ENCODE measurements at places on chromosomes 12 and 14.
A peak's percentile ranks its signal among the peaks of the same experiment; 100 is the strongest.

- DNase-seq: no peak
Observed at GRCh38 chr12:48132826-48133225, 13.7 kb downstream of the PFKM start.

DNA sequence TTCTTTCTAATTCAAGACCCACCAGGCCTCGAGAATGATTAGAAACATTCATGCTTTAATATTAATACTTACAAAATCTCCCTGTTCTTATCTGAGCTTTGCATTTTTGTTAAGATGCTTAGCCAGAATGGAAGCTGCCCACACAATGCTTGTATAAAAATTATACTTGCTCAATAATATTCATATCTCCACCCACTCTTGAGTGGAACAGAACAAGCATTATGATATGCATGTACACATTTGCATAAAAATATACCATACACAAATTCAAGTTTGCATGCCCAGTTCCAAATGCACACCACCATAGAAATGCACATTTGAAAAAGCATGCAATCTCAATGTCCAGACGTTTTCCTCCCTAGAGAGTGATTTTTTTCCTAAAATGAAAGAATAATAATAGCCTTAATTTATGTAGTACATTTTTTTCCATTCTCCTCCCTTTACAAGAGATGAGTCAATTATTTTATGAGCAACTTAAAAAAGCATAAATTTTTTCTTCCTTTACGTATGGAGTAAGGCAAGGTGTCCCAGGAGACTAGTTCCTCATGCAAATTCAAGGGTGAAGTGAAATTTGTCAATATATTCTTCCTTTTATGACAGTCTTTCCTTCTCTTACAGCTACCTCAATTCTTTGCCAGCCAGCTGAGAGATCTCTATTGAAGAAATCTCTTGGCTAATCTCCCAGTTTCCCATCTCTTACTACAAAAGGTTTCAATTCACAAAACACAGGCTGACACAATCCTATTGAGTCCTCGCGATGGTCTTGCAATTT is 313.1 kb upstream of the GARIN6 start:
- no peak for DNase-seq

GRCh38 chr14:72739446-72740405 is 154.2 kb downstream of the DPF3 start:
- DNase-seq: no peak

DNA sequence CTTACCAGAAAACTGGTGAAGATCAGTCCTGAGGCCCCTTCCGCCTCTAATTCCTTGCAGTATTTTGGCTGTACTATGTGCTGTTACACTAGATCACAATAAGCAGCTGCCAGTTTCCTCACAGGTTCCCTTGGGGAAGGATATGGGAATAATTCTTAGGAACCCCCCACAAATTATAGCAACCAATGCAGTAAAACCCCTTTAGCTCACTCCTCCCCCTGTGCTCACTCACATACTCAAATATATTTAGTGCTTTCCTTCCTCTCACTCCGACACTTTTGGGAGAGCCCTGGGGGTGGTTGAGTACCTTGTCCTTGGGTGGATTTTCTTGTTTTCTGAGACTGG is 162.7 kb downstream of the ETV6 start:
- DNase-seq: no peak

DNA sequence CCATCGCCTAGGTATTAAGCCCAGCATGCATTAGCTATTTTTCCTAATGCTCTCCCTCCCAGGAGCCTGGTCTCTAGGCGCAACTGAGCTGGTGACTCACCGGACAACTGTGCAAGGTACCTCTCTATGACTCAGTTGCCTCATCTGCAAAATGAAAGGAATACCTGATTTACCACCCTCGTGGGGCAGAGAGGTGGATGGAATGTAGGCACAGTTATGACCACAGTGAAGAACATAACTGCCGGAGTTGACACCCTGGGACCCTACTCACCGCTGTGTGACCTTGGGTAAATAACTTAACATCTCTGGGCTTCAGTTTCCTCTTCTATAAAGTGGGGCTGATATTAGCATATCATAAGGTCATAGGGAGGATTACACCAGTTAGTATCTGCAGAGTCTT is 22.6 kb downstream of the BCL11B start:
- no peak for DNase-seq

GRCh38 chr14:55071870-55072640 is 20.6 kb downstream of the MAPK1IP1L start:
- no peak for DNase-seq

DNA sequence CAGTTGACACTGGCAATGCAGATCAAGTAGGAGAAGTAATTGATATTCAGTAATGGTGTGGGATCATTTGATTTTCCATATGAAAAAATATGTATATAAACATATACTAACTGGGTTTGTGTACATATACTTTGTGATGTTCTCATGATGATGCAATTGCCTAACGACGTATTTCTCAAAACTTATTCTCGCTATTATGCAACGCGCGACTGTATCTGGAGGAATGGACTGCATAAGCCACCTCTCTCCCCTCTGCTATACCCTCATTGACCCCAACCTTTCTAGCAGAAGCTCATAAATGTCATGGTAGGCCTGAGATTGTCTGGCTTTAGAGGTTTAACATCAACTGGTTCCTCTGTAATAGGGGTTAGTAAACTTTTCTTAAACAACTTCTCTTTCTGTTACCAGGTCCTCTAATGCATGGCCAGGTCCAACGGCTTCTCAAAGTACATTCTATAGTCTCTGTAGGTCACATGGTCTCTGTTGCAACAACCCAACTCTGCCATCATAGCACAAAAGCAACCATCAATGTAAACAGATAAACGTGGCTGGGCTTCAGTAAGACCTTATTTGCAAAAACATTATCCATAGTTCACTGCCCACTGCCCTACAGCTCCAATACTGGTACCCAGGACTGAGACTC is 59.3 kb downstream of the FOXN3 start:
- no peak for DNase-seq

GRCh38 chr12:113955109-113955970 is 10.8 kb downstream of the RBM19 start:
- no peak for DNase-seq

DNA sequence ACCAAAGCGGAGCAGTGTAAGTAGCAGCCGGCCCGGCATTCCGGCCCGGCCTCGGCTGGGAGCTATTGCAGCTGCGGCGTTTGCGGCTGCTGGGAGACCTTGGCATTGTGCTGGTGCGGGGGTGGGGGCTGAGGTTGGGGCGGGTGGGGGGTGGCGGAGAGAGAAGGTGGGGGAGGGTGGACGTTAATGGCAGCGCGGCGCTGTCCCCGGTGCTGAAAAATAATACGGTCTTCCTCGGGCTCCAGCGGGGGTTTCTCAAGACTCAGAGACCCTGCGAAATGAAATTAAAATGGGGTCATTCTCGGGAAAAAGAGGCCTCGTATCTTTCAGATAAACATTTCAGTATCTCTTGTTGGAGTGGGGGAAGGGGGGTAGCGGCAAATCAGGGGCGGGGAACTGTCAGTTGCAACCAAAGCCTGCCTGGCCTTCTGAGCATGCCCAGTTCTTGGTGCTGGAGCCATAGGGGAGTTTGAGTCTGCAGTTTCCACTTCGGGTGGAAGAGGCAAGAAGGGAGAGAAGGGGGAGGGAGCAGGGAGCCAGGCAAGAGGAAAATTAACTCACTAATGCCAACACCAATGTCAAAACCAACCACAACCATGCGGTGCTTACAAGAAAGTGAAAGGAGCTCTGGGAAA is 414 bp downstream of the UNC79 start:
- no peak for DNase-seq

DNA sequence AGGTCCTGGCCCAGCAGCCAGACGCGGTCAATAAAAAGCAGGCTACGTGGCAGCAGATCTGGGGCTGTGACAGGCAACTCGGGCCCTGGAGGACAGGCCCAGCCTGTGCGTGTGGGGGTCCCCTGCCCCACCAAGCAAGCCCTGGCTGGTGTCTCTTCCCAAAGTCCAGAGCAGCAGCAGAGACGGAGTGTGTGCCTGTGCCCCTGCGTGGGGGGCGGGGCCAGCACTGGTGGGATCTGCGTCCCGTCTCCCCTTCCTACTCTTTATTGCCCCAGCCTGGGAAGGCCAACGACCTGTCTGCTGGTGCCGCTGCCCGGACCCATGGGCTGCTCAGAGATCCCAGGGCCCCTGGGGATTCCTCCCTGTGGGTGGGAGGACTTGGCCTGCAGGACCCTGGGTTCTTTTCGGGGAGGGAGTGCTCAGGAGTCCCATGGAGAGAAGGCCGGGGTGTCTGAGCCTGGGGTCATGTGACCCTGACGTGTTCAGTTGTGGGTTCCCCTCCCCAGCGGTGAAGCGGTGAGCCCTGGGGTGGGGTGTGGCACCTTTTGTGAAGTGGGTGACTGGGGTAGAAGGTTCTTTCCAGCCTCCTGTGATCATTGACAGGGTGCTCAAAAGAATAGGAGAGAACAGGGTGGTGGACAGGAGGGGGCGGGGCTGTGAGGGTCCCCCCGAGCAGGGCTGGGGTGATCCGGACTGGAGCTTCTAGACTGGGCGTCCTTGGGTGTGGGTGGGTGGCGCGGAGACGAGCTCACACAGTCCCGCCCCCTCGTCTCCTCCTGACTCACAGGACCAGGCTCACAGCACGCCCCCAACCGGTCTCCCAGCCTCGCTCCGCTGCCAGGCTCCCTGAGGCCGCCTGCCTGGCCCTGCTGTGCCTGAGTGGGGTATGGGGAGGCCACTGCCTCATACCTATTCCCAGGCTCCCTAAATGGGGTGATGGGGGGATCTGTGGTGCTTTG is 22.4 kb downstream of the ASPG start:
- no peak for DNase-seq

GRCh38 chr14:76352639-76353281 is 23.2 kb upstream of the ESRRB start:
- peak; percentile 16 for DNase-seq

GRCh38 chr14:100776681-100777365 is 49.1 kb upstream of the MEG3 start:
- DNase-seq: no peak

DNA sequence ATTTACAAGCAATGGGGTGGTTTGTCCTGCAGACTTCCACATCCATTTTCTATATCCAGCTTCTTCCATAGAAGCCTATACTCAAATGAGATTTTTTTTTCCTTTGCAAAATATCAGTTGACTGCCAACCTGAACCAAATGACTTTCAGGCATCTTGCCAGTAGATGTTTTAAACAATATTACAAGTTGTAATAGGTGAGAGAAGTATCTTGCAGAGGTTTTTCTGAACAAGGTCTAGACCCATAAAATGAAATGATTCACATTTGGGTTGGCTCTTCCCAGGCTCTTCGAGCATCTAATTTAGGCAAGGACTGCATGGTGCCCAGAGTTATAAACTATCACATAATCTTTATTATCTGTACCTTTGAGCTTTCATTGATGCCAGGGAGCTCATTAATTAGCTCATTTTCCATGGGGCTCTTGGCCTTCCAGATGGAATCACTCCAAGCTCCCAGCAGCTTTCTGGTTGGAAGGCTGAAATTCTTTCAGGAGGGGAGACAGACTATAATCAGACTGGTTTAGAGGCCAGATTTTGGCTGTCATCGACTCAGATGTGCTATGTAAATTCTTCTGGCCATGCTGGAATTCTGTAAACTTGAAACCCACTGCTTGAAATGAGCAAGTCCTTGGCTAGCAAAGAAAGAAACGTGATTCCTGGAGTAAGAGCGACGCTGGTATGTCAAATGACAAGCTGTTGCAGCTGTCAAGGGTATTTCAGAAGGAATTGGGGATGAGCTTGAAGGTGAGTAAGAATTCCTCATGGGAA is 32.2 kb upstream of the DICER1 start:
- DNase-seq: no peak

DNA sequence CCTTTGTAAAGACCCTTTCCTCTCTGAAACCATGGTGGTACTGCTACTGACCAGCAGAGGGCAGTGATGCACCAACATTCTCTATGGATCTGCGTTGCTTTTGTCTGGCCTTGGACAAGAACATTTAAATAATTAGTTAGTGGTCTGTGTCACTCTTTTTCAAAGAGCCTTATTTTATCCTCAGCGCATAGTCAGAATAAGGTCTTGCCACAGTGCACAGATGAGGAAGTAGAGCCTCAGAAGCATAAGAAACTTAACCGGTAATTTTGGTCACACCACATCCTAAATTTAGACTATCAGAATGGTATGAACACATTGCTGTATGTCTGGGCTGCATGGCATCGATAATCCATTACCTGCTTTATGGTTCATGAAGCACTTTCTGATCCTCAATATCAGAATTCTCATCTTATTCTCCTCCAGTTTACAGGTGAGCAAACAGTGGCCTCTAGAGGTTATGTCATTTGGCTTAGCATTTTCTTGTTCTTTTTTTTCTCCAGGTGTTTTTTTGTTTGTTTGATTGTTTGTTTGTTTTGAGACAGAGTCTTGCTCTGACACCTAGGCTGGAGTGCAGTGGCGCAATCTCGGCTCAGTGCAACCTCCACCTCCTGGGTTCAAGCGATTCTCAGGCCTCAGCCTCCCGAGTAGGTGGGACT is 23.7 kb upstream of the IFT81 start:
- DNase-seq: peak; percentile 24

DNA sequence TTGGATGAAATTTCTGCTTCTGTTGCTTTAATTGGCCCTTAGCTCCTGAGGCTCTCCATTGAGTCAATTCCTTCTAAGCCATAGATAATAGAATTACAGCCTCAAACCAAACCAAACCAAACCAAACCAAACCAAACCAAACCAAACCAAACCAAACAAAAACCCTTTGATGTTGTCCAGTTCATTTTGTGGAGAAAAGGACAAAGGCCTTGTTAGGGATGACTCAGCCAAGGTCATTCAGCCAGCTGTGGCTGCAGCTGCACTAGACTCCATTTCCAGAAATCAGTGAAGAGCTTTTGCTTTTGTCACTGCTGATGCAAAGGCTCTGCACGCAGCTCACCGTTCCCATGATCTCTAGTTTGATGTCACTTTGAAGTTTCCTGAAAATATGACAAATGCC is 82.2 kb upstream of the RMST start:
- DNase-seq: no peak

DNA sequence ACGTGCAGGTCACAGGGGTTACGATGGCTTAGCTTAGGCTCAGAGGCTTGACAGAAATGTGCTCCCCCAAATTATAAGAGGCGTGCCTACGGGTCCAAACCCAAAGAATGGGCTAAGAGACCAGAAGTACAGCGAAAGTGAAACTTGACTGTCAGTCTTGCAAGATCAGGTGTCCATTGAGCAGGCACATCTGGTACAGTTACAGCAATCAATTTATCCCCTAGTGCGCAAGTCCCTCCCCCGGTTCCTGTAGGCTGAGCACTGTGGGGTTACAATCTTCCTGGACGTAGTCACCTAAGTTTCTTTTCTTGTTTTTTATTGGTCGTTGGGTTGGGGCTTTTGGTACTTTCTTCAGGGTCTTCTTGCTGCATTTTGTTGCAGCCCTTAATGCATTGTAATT is 134.2 kb downstream of the UNC79 start:
- no peak for DNase-seq

- no peak for DNase-seq
Observed at GRCh38 chr12:107400686-107401447, 284.7 kb upstream of the PWP1 start.

- DNase-seq: no peak
Observed at GRCh38 chr12:77895699-77896098, 65.0 kb downstream of the NAV3 start.
